Panc1 (cell line): ENCODE measurements at places on chromosomes 7 and 10. TPM values are rescaled to one million over a fixed set of nuclear protein-coding genes. Genes with fewer than 3 reads are reported as not detected.

The NPTX2 gene
- 0.15 TPM for total RNA-seq

The ITIH2 gene
- total RNA-seq, result 0.67 TPM

The SSC4D gene
- 1.6 TPM for total RNA-seq

The TFR2 gene
- total RNA-seq, result 9.1 TPM

The ZNF425 gene
- 3.0 TPM for total RNA-seq

The OR13A1 gene
- total RNA-seq, result not detected

The RASA4B gene
- 1.2 TPM for total RNA-seq

The KCNIP2 gene
- 4.3 TPM for total RNA-seq

The AQP1 gene
- total RNA-seq, result 0.57 TPM

The ATXN7L1 gene
- total RNA-seq, result 10.8 TPM

DNA sequence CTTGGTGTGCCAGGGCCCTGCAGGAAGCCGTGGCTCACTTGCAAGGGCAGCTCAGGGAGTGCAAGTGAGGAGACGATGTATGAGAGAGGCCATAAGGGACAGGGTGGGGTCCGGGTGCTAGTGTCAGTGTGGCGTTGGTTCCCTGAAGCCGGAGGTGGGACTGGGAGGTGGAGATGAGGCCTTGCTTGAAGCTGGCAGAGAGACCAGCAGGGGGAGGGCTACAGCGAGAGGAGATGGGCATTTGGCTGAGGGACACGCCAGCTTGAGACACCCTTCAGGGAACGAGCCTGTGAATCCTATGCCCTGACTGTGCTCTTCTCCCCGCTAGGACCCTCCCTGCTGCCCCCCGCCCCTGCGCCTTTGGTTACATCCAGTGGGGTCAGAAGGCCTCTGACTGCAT is 529.1 kb downstream of the TCERG1L start:
- no peak for DNase-seq

DNA sequence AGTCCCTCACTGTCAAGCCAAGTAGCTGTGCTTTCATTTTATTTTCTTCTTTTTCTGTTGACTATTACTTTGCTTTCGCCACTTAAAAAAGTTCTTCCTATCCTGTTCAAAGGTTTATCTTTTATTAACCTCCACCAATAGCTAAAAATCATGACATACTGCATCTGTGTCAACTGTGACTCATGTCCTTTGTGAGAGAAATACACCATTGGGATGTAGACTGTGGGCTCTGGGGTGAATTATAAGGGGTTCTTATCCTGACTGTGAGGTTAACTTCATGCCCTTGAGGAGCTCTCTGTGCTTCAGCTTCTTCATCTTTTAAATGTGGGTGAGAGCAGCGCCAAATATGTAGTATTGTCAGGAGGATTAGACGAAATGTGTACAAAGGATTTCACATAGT is 71.9 kb upstream of the ANKRD30A start:
- no peak for DNase-seq

DNA sequence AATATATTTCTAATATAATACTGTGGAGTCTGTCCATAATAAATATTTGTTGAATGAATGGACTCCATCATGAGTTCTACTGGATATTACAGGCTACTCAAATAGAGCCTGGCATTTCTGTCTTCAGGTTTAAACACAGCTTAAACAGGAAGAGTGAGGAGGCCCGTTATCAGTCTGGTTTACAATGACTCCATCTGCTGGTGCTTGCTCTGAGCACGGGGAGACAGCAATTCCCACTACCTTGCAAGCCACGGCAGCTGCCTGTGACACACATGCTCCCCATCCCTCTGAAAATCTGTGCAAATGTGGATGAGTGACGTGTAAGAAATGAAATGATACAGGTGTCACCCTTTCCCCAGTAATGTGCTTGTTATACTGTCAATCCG is 293.5 kb upstream of the IMMP2L start:
- no peak for DNase-seq

GRCh38 chr7:150334108-150334507 is 7.3 kb downstream of the RARRES2 start:
- no peak for DNase-seq

DNA sequence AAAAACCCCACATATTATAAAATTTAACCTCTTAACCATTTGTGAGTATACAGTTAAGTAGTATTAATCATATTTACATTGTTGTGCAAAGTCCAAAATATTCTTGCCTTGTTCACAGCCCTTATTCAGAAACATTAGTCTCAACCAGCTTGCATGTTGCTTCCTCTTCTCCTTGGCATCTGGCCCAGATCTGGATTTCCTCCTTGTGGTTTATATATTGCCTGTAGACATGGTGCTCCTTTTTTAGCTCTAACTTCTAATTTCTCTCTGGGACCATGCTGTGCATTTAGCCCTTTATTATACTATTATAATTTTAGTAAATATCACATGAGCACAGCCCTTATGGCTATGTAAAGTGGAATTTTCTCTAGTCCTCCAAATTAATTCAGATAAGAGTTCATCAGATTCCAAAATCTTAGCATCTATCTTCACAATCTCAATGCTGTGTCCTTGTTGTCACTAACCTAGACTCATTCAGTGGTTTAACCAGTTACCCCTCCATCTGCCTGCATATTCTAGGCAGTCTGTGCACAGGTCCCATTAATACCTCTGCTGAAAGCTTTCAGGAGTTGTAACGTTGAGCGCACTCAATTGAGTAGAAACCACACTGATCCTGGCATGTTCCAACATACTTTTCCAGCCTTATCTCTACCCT is 7.9 kb downstream of the CPED1 start:
- DNase-seq, result no peak

GRCh38 chr10:72097448-72098300 is 9.3 kb upstream of the SPOCK2 start:
- DNase-seq, result peak; percentile 94

GRCh38 chr10:122419876-122420623 is 34.4 kb upstream of the ARMS2 start:
- DNase-seq, result no peak

DNA sequence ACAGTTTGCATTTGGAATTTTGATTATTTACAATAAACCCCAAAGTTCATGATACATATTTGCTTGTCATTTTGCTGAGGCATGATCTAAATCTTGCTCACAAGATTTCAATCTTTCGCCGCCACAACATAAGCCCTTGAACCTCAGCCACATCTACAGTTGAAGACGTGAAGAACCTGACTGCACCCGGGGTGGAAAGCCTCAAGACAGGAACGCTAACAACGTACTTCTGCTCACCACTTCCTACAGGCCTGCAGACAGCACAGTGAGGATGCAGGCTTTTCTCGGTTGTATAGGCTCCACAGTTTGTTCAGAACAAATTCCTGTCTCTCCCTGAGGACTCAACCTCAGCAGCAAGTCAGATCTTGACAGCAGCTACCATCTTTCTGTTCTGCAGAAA is 393.8 kb upstream of the PRKCQ start:
- no peak for DNase-seq

- no peak for DNase-seq
Observed at GRCh38 chr10:122295451-122295809, 24.3 kb downstream of the BTBD16 start.

DNA sequence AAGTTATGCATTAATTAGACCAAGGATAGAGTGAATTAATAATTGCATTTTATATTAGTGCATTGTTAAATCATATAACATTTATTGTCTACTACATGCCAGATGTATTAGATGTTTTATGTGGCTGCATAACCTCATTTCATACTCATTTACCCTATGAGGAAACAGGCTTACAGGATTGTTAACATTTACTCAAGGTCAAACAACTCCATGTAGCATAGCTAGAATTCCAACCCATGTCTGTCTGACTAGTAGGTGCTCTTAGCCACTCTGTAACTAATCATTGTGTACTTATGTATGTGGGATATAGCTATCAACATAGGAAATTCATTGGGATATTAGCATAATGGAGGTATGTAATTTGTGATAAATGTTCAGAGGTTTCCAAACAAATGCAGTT is 46.3 kb downstream of the PHYHIPL start:
- no peak for DNase-seq

- DNase-seq, result no peak
Observed at GRCh38 chr10:110657973-110658691, 14.0 kb downstream of the RBM20 start.

DNA sequence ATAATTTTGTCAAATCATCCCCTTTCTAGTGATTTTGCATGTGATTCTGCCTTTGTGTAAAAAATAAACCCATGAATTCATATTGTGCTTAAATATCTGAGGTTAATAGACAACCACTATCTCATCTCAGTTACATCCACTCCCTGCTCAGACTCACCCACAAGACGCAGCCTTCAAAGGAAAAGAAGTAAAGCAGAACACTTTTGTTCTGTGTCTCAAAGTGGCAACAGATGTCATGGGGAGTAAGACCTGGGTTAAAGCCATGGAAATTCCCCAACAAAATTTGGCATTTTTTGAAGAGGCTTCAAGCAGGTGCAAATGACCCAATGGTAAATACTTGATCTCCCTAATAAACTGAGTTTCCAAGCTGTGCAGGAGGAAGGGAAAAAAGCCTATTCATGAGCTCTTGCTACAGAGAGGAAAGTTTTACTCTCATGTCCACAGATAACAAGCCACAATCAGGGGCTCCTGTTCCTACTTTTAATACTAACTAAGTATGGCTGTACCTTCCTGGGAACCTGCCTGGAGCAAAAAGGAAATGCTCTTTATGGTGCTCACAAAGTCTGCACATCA is 4.7 kb downstream of the CYP3A7 start:
- no peak for DNase-seq

DNA sequence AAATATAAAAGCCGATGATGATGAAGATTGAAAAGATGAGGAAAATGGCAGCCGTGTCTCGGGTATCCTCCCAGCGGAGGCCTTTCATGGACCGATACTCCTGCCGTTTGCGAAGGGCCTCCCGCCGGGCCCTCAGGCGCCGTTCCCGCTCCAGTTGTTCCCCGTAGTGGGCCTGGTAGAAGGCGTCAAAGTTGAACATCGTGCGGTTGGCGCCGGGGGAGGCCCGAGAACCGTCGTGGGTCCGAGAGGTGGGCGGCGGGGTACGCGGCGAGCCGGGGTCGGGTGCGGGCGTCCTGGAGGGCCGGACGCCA is 553 bp downstream of the DNAJC30 start:
- DNase-seq, result no peak

DNA sequence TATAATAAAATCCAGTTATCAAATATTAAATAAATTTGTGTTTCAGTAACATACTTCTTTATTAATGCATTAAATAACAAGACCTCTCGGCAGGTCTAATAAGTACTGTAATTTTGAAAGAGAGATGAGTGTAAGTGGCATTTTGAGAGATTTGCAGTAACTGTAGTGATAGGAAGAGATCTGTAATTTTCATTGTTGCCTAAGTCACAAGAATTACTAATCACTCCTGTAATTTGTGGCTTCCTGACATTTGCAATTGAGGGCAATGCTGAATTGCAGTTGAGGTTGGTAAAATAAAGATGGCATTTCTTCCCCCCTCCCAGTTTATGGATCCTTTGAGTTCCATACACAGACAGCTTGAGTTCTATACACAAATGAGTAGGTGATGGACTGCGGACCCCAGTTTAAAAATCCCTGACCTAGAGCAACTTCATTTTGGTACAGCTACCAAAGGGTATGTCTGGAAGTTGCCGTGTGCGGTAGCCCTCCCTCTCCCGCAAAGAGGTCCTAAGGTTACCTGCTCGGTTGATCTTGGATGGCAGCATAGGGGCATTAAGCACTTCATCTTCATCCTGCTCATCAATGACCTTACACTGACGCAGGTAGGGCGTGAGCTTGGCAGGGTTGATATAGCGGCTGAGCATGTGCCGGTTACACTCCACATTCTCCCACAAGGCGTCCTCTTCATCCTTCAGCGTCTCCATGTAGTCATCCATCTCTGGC is 96.4 kb downstream of the CARD11 start:
- DNase-seq, result no peak

- DNase-seq, result no peak
Observed at GRCh38 chr10:117053482-117053881, 48.5 kb upstream of the SHTN1 start.

DNA sequence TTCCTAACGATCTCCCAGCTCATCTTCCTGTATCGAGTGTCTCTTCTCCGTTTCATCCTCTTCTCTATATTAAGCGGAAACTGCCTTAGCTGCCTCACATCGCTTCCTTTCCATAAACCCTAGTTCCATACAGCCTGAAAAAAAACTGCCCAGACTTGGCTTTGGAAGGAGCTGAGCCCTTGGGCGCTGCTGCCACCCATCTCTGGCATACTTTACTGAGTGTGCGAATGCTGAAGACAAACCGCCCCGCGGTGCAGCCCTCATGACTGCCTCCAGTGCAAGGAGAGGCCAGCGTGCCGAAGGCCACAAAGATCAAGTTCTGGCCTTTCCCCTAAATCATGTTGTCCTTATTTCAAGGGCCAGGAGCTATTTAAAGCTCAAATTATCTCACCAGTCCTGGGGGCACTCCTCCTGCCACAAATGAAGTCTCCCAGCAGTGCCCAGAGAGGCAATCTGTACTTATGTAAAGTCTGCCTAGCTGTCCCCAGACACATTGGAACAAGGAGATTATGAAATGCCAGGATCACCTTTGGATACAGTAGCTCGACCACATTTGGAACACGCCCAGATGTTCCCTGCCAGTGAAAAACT is 25.2 kb downstream of the YWHAG start:
- no peak for DNase-seq

DNA sequence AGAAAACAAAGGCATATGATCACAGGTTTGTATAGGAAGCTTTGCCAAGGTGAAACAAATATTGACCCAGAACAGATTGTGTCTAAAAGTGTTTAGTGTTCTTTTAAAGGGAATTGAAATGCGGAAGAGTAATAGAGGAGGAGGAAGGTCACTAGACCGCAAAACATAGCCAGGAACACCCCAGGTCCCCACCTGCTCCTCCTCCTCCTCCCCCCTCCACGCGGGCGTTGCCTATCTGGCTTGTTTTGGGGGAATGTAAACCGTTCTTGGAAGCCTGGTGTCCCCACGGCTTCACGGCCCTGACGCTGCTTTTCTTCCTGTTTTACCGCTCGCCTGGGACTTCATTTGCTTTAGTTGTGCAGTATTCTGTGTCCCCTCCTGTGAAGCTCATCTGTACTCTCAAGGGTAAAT is 81.0 kb upstream of the PFKP start:
- DNase-seq, result no peak

DNA sequence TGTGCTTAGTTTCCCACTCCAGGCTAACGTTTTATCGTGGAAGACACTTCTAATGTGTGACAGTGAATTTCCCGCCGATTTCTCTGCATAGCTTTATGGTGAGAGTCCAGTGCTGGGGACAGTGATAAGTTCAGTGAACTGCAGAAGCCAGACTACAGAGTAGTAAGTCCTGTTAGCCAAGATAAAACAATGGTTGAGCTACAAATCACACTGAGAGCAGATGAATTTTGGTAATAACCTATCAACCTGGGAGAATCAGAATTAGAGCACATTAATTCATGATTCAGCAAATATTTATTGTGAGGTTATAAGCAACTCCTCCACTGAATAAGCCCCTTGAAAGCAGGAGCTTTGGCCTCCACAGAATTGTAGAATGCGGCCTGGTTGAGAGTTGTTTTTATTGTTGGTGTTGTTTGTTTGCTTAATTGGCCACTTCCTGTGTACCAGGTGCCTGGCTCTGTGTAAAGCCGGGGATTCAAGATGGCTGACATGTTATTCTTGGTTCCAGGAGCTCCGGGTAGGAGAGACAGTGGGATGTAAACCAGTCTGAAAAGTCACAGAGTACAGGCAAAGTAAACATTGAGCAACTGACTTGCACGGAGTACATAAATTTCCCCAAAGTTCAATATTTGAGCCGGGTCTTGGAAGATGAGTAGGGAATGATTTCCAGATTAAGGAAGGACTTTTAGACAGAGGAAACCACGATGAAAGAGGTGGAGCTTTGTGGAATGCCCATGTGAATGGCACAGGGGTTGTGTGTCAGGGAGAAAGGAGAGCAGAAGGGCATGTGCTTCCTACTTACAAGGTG is 112.7 kb downstream of the SNX10 start:
- DNase-seq, result no peak

GRCh38 chr10:1665681-1666080 is 71.6 kb downstream of the ADARB2 start:
- DNase-seq, result no peak
